ENCODE measurements at places on chromosomes 1 and 21.

GRCh38 chr1:77349275-77349674 lies 67.5 kb downstream of the AK5 start:
- no peak for DNase-seq

DNA sequence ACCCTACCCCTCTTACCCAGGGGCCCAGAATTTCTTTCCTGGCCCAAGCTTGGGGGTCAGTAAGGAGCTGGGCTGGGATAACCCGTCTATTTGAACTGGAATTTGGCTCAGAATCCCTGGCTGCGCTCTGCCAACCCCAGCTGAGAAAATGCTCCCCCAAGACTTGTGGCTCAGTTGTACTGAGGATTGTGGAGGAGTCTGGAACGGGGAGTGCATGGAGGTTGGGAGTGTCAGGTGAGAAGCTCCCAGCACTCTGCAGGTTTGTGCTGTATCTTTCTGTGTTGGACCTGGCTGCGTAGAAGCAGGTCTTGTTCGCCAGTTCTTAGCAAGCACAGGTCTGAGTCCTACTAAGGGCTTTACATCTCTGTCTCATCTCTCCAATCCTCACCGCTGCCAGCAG lies 1.6 kb downstream of the TCEA3 start:
- DNase-seq = no peak

DNA sequence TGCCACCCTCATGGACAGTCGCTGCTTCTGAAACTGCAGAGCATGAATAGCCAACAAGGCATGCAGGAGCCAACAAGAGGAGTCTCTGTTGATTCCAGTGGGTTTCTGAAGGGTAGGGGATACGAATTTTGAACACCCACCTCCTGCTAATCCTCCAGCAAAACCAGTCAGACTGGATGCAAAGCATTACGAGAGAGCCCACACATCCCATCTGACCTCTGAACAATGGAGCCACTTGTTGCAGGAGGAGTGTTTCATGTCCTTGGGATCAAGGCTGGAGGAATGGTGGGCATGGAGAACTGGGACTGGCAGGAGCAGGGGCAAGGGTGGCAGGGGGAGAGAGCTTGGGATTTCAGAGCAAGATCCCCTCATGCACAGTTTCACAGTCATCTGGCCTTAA lies 1.6 kb downstream of the VTCN1 start:
- DNase-seq = no peak

- peak; percentile 13 for DNase-seq
Measured at GRCh38 chr1:53654216-53655210, 84.5 kb downstream of the GLIS1 start.

DNA sequence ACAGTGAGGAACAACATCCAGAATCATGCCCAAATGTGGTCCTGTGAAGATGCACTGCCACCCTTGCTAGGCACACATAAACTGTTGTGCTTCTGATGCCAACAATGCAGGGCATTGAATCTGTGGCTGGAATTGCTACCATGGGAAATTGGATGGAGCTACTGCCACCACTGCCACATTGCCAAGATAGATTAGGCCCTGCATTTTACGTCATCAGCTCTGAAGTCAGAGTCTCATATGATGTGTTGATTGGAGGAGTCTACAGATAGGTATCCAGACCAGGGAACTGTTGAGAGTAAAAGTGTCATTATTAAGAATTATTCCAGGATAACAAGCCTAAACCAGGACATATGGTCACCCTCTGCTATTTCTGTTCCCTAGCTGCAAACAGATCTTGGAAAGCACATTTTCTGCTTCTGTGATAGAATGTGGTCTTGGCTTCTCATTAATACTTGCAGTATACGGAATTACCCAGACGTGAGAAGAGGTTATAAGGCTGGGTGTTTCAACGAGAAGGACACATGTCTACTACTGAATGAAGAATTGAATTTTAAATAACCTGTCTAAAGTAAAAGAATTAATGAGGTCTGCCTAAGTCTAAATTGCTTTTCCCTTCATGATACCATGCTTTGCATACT lies 106.6 kb downstream of the TNNI3K start:
- DNase-seq = no peak

DNA sequence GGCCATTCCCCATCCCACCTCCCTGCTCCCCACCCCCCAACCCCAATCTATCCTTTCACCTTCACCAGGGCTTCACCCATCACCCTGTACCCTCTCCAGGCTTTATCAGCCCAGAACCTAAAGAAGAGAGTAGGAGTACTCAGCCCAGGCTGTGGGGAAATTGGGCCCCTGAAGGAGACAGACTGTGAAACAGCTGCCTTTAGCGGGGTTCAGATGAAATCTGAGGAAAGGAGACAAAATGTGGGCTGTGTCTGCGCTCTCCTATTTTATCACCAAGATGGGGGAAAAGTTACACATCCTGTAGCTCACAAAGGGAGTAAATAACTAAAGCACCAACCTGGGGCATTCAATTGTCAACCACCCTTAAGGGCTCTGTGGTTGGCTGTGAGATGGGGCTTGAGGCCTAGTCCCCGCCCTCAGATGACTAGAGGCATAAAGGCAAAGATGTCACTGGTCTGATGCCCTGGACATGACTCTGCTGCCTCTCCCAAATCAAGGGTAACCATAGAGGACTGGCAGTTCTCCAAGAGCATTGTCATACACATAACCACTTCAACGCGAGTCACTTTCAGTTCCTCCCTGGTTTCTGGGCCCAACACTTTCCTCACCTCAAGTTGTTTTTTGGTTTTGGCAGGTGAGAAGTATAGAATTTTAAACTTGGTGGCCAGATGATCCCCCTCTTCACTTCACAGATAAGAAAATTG lies 30.0 kb downstream of the SLC27A3 start:
- peak; percentile 89 for DNase-seq

DNA sequence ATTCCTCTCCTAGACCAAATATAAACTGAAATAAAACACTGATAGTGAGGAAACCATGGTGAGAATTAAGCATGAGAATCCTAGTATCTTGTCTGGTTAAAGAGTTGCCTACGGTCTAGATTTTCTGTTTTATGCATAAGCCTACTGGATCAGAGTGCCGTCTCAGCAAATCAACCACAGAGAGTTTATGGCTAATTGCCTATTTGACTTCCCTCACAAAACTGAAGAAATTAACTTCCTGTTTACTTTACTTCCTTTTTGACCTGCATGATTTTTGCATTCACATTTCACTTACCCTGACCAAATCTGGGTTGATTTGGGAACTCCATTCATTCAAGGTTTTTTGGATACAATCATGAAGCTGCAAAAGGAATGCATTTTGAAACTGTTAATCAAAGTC lies 5.0 kb downstream of the GCLM start:
- no peak for DNase-seq

DNA sequence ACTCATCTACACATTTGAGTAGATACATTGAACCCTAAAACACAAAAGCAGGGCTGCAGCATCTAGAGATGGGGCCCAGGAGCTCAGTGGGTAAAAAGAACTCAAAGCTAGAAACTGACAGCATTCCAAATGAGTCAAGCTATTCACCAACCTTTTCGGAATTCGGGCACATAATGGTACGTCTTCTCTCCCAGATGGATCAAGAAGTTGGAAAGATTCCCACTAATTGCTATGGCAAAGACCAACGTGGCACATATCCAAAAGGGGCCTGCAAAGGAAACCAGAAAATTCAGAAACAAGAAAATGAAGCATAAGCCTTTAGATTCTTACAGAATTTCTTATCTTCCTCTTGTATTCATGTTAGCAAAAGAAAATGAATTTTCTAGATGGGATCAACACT lies 18.4 kb downstream of the YIPF1 start:
- DNase-seq = no peak

GRCh38 chr1:75990686-75991085 lies 58.5 kb upstream of the ASB17 start:
- no peak for DNase-seq
